Germinal center (tissue), 1 donor: ENCODE measurements at places on chromosomes 7 and 10.

GRCh38 chr10:133107442-133107841 is 19.7 kb downstream of the ADGRA1 start:
- no peak for DNase-seq

DNA sequence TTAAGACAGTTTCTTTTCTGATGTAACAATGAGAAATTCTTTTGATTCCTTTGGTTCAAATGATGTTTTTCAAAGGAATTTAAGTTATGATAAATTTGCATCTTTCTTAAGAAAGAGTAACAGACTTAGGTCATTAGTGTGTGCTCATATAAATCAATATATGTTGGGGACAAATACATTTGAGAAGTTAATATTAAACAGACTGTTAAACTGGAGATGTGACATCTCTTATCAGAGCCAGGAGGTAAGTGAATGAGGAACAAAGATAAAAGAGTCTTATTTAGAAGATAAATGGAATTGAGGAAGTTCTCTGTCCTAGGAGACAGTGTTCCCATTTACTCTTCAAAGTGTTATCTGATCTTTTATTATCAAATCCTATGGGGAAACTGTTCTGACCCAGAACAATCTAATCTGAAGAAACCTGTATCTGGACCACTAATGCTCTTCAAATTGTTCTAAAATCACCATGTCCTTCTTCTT is 104.8 kb upstream of the LAMB4 start:
- no peak for DNase-seq

GRCh38 chr7:130752424-130752823 is 18.4 kb upstream of the KLF14 start:
- DNase-seq, result no peak

DNA sequence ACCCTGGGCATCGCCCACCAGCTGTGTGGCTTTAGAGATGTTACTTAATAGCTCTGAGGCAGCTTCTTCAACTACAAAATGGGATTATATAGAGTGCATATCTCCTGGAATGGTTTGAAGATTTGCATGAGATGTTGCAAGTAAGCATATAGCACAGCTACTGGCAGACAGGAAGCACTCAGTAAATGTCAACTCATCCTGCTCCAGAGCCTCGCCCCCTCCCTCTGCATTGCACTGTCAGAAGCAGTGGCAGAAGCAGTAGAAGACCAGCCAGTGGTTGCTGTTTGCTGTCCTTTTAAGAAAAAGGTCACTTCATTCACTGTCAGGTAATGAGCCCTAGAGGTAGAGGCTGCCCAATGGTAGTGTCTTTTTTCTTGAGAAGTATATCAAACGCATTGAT is 180.0 kb upstream of the GHITM start:
- DNase-seq, result no peak

- no peak for DNase-seq
These were observed 131.2 kb downstream of the RALA start for GRCh38 chr7:39754326-39755120.

GRCh38 chr7:155455132-155455693 is 2.7 kb upstream of the EN2 start:
- DNase-seq, result no peak

DNA sequence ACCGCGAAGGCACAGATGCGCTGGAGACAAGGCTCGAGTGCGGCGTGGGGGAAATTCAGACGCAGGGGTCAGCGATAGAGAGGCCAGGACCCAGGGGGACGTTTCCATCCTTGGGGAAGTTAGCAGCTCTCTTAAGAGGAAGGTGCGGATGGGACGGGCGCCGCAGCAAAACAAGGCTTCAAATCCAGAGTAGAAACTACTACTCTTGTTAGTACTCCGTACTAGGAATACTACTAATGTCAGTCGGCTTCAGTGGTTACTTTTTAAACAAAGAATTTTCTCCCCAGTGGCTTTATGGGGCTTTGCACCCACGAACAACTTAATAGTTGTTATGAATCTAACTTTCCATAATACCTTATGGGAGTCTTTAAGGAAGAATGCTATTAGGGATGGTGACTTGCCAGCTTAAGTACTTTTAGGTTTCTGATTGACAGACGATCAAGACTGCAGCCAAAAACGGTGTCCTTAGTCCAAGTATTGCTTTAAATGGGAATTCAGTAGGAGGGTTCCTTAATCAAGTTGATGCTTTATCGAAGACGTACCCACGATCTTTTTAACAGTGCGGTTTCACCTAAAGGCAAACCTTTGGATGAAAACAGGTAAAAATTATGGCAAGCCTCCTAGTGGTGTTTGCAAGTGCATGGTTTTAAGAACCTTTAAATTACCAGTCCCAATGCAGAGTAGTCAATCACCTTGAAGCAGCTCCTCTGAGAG is 812 bp upstream of the IDE start:
- DNase-seq, result peak; percentile 51

DNA sequence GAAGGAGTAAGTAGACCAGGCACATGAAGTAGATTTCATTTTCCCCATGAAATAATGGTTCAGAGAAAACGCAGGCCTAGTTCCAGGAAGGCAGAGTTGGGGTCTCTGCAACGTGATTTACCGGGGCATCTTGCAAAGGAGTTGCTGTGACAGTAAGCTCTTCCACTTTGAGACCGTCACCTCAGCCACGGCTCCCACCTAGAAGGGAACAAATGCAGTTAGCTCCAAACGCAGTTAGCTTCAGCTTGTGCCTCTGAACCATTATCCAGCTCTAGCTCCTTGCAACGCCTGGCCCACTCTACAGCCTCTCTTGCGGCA is 7.0 kb upstream of the MYO1G start:
- no peak for DNase-seq

DNA sequence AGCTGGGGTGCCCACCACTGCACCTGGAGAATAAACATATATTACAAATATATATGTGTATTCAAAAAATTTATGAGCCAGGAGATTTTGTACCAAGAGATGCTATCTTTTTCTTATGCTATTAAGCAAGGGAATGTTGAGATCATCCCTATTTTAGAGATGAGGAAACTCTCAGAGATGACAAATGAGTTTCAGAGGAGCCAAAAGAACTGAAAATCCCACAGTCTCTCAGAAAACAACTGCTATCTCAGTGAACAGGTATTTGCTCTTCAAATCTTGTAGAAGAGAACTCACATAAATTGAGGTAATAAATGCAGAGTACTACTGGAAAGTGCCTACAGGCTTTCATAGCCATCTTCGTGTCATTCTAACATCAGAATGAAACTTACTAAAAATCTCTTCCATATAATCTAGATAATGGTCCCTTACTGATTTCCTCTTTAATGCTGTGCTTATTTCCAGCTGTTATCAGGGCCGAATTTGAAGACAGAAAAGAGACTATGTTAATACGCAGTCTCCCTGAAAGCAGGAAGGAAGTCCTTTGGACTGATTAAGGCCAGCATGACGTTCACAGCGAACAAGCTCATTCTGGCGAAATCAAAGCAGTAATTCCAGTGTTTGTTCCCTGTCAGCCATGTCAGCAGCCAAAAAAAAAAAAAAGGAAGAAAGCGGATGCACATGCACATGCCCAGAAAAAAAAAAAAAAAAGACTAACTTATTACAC is 29.4 kb upstream of the ANAPC16 start:
- DNase-seq, result no peak

DNA sequence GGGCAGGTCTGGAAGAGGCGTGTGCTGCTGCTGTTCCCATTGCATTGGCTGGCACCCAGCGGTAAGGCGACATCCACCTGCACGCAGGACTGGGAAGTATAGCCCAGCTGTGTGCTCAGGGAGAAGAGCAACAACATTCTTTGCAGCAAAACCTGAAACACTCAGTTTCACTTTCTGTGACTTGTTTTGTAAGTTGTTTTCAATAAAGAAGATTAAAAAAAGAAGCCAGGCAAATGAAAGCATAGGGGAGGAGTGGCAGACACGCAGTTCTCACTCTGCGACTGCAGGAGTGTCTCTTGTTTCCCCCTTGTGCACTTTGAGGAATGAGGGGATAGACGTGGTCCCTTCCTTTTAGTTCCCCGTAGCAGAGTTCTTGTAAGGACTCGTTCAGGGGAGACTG is 5.8 kb downstream of the FBH1 start:
- peak; percentile 53 for DNase-seq

- DNase-seq, result peak; percentile 75
These were observed 130.8 kb downstream of the SORBS1 start for GRCh38 chr10:95430231-95430951.

GRCh38 chr7:148108381-148108780 is 482.2 kb upstream of the C7orf33 start:
- no peak for DNase-seq

GRCh38 chr7:69893906-69894305 is 295.6 kb downstream of the AUTS2 start:
- no peak for DNase-seq

GRCh38 chr10:46536781-46537180 is 19.7 kb downstream of the GPRIN2 start:
- no peak for DNase-seq

- DNase-seq, result no peak
These were observed 330.0 kb downstream of the BBS9 start for GRCh38 chr7:33459340-33459751.

GRCh38 chr10:66671562-66671961 is 254.3 kb upstream of the LRRTM3 start:
- DNase-seq, result no peak

- peak; percentile 30 for DNase-seq
These were observed 17.3 kb upstream of the CSGALNACT2 start for GRCh38 chr10:43120929-43121314.

GRCh38 chr7:49001610-49002033 is 77.3 kb downstream of the CDC14C start:
- peak; percentile 25 for DNase-seq

GRCh38 chr10:10872035-10872673 is 145.5 kb upstream of the CELF2 start:
- no peak for DNase-seq

- DNase-seq, result no peak
These were observed 212.2 kb downstream of the CHRM2 start for GRCh38 chr7:137080516-137081203.

- DNase-seq, result peak; percentile 75
These were observed 8.1 kb downstream of the PRKRIP1 start for GRCh38 chr7:102404005-102404861.

DNA sequence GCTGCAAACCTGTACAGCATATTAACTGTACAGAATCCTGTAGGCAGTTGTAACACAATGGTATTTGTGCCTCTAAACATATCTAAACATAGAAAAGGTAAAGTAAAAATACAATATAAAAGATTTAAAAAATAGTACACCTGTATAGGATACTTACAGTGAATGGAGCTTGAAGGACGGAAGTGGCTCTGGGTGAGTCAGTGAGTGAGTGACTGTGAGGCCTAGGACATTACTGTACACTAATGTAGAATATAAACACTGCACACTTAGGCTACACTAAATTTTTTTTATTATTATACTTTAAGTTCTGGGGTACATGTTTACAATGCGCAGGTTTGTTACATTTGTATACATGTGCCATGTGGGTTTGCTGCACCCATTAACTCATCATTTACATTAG is 97.3 kb upstream of the STK17A start:
- DNase-seq, result no peak

DNA sequence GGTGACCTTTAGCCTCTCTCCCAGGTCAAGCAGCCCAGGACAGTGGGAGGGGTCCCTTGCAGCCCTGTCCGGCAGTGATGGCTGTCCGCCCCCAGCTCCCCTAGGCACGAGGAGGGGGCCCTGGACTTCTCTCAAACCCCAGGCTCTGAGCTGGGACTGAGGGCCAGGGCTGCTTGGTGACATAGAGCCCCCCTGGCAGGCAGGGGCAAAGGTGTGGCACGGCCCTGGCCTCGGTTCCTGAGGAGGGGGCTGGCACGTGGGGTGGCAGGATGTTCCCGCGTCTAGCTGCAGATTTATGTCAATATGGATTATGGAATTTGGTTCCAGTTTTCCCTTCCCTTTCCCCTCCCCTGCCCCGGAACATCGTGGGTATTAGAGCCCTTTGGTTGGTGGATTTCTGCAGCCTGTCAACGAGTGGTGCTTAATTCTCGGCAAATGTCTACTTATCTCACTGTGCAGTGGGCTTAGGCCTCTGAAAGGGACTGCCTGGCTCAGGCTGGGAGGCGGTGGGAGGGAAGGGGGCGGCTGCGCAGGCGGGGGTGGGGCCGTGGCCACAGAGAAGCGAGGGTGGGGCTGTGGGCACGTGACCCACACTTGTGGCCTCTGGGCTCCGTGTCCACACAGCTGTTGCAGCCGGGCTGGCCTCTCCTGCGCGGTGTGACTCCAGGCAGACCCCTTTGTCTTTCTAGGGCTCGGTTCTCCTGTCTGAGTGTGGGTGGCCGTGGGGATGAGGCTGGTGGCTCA is 19.3 kb downstream of the UNCX start:
- no peak for DNase-seq

- no peak for DNase-seq
These were observed 19.7 kb downstream of the DNAJC12 start for GRCh38 chr10:67818323-67818722.

- DNase-seq, result no peak
These were observed 65.6 kb downstream of the COL26A1 start for GRCh38 chr7:101428093-101428866.

DNA sequence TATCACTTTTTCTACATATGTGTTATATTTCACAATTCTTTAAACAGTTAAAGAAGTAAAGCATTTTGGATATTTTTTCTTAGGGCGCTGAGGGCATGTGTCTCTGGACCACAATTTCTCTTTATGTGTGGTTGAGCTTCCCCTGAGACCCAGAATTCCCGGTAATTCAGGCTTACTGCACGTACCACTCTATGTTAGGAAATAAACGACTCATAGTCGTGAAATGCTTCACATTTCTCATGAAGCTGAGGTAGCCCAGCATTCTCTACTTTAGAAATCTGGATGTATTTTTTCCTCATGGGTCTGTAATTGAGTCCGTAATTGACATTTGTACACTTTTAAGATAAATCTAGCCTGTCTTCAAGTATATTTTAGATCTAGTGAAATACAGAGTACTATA is 170.6 kb downstream of the FZD1 start:
- no peak for DNase-seq
